ENCODE measurements at places on chromosomes 11 and 22.

GRCh38 chr11:118212131-118212725 lies 12.6 kb downstream of the JAML start:
- no peak for DNase-seq

DNA sequence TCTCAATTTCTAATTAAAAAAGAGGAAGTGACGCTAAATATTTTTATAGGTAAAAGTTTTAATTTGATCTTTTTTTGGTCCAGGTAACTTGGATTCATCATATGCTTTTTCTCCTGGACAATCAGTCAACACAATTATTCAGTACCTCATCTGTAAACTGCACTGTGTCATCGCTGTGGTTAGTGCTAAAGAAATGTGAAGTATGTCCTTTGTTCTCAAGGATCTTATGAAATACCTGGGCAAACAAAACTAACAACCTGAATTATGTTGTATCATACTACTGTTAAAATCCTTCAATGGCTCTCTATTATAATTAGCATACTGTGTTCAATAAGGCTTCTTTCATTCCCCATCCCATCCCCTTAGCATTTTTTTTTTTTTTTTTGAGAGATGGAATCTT lies 19.9 kb upstream of the SCN3B start:
- no peak for DNase-seq

DNA sequence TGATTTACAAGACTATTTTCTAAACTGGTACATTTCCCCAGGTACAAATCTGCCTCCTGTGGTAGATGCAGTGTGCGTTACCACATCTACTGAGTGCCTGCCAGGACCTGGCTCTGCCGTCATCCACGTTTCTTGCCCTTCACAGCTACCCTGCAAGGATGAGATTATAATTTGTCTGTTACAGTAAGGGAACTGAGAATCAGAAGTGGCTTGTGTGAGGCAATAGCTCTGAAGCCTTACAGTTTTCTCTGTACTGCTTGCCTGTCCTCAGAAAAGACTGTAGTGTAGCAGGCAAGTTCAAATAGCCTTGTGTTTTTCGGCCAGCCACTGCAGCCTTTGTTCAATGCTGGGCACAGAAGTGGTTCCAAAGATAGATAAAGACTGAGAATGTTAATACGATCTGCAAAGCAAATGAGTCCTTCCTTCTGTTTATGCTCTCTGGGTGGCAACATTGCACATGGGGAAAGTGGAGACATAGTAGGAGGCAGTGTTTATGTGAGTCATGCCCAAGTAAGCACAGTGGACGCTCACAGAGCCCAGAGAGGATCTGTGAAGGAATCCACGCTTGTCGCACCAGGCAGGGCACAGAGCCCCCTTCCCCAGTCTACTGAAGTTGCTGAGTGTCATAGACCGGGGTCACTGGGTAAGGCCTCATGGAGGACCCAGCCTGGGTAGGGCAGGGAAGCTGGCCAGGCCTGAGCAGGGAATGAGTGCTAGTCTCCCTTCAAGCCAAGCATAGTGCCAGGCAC lies 49.1 kb downstream of the MICAL2 start:
- no peak for DNase-seq

DNA sequence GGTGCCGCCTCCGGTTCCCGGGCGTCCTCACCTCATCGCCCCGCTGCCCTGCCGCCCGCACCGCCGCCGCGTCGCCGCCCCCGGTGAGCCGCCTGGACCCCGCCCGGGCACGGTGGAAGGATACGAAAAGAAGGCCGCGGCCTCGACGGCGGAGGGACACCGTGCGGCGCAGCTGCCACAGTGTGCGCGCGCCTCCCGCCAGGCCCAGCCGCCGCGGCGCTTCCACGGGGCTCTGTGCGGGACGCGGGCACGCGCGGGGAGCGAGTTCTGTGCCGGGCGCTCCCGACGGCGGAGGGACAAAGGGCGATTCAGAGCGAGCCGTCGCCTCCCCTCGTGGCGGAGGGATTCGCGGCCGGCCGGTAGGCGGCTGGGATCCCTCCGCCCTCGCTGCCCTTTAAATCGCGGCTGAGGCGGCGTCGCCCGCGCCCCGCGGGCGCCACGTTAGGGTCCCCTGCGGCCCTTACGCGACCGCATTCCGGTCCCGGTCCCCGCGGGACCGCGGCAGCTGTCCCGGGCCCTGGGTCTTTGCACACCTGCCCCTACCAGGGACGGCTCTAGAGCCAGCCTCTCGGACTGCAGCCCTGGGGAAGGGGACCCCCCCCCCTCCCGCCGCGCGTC lies 568 bp upstream of the KMT5B start:
- peak; percentile 71 for DNase-seq

- DNase-seq = no peak
These were observed 28.2 kb downstream of the JHY start for GRCh38 chr11:122910775-122911174.

GRCh38 chr11:33722590-33723234 lies 13.5 kb downstream of the CD59 start:
- DNase-seq = peak; percentile 48

Data from stimulated activated CD4-positive, alpha-beta T cell treated with anti-CD3 and anti-CD28 coated beads, Interleukin-1b, Interleukin-23, amount 100 ng/mL, for 24 hours (primary cell).